NCI-H510A treated with DMSO at 0.1 percent for 48 hours (cell line): ENCODE measurements at places on chromosomes 12 and 14.

DNA sequence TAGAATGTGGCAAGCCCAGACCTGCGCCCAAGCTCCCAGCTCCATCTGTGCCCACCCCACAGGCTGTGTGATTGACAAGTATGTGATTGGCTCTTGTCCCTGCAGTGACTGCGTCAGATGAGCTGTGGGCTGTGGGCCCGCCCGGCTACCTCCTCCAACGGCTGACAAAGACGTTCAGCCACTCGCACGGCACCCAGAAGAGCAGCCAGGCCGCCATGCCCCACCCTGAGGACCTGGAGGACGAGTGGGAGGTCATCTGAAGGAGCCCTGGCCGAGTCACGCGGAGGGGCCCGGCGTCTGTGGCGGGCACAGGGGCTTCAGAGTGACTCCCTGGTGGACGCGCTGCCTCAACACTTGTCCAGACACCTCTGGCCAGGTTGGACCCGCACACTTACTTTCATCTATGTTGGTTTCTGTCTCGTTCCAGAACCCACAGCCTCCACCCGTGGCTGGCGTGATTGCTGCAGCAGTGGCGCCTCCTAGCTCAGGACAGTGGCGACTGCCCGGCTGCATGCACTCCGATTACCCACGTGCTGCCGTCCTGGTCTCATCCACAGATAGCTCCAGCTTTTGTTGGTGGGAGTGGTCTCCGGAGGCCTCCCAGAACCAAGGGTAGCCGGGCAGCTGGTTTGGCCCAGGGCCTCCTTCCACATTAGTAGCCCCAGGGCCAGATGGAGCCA, 11.4 kb downstream of the ANKRD9 start:
- no peak for DNase-seq

DNA sequence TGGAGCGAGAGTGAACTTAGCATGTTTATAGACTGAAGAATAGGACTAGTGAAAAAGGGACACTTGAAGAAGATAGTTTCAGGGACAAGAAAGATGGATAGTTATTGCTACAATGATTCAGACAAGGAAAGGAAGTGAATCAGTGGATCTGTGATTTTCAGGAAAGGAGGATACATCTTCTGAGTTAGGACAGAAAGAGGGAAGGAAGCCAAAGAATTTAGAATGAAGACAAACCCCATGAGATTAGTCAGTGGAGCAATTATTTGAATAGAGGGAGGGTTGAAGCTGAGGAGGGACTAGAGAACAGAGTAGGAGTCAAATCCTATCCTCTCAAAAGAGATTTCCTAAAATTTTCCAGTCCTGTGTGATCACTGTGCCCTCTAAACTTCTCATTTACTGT, 282.7 kb downstream of the AKAP6 start:
- no peak for DNase-seq

- no peak for DNase-seq
Observed at GRCh38 chr12:12592930-12593329, 18.7 kb upstream of the CREBL2 start.

DNA sequence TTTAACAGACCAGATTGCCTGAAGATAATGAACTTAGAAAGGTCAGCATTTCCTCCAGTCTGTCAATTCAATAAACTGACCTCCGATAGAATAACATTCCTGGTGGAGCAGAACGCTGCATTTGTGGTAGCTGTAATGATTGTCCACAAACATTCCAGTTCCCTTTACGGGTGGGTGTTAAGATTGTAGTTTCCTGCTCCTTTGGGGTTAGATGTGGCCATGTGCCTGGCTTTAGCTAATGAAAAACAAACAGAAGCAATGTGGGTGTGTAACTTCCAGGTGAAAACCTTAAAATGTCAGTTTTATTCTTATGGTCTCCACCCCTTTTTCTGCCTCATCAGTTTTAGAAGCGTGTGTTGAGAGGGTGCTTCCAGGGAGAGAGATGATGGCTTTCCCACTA, 217.3 kb upstream of the CRY1 start:
- no peak for DNase-seq

DNA sequence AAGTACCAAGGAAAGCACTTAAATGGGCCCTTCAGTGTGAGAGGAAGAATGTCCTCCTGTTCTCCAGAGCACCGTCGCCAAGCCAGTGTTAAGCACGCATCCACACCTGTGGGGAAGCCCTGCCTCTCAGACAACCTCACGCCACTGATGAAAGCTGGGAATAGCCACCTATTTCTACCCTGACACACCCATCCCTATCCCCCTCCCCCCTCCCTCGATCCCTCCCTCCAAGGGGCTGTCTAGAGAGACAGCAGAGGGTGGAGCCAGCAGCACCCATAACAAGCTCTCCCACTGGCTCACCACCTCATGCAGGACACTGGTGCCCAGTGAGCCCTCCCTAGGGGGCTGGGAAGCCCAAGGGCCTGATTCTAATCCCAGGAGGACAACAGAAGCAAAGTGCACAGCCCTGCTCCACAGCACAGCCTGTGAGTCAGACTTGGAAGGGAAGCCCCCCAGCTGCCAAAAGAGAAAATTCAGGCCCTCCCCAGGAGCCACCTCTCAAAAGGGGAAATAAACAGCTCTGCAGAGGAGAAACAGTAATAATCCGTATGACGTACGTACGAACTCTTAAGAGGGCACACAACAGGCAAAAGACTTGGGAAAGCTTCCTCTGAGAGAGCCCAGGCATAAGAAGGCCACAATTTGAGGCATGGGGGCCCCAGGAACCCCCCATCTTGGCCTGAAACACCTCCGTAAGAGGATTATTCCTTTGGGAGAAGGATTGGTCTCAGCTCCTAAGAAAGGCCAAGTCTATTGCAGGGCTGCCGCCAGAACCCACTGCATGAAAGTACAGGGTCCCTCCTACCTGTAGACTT, 7.8 kb downstream of the PITPNM2 start:
- peak; percentile 90 for DNase-seq

DNA sequence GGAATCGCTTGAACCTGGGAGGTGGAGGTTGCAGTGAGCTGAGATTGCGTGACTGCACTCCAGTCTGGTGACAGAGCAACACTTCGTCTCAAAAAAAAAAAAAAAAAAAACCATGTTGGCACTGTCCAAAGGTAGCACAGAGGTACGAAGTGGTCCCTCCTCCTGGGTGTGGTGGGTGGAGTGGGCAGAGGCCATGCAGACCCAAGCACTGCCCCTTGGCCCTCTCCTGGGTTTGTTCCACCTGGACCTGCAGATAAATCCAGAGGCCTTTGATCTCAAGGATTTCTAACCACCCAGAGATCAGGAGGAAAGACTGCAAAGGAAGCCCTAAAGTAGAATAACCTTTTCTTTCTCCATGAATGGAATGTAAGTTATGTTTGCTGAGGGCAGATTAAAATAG, 8.7 kb upstream of the GALNT6 start:
- DNase-seq: no peak

- no peak for DNase-seq
Observed at GRCh38 chr14:34030864-34031263, 80.0 kb upstream of the EGLN3 start.

DNA sequence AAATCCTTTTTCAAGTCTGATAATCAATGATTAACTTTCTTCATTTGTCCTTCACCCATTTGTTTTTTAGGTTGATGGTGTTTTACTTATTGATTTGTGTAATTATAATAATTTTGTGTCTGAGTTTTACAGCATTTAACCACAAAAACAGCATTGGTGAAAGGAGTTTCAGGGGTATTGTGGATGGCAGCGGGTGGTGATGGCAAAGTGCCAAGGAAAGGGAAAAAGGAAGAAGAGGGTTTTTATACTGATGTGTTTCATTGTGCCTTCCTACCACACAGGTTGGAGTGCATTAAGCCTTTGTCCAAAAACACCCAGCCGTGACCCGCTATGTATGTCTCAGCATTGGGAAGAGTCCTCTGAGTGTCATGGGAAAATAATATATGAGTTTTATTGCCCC, 150.3 kb downstream of the DAD1 start:
- DNase-seq: no peak

- no peak for DNase-seq
Observed at GRCh38 chr12:6758506-6759095, 5.7 kb upstream of the MLF2 start.

GRCh38 chr12:54166567-54167499, 22.0 kb downstream of the SMUG1 start:
- DNase-seq: no peak

DNA sequence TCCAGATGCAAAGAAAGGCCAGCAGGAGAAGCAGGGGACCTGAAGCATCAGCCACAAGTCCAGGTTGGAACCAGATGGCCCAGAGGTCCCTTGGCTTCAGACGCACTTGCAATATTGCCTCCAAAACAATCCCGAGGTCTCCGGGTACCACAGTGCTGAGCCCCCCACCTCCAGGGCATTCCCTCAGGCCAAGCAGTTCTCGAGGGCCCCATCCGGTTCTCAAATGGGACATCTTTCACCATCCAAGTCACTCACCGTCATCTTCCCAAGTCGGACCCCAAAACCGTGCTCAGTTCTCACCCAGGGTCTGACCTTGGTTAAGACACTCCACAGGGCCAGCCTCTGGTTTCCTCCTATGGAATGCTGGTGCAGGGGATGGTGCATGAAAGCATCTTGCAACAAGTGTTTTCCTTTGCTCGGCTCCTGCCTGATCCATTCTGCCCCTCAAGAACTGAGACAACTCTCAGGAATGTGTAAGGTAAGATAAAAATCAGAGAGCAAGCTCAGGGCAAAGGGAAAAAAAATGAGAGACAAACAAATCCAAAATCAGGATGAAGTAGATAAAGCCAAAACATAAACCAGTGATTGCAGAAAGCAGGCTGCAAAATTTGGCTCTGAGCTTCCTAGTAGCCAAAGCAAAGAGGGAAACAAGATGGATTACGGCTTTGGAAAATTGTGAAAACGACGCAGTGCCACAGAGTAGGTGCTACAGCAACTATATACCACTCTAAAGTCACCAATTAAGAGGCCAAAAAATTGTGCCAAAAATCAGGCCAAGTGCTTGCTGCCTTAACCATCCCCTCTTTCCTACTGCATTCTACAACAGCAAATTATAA, 8.0 kb downstream of the NCOR2 start:
- DNase-seq: no peak

DNA sequence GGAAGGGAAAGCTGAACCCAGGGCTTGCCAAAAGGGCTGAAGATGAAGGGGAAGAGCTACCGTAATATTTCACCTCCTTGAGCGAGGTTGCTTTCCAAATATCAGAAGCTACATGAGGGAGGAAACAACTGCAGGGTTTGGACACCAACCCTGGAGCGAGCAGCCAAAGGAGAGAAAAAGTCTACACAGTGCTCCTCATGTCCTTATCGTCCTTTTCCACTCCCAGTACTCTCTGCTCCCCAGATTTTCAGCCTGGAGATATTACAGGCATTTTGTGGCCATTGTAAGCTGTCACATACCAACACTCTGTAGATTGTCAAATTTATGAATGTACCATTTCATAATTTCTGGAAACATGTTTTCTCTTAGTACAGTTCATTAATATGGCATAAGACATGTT, 115.9 kb downstream of the GPHN start:
- DNase-seq: no peak

- DNase-seq: no peak
Observed at GRCh38 chr12:14960548-14961465, 594 bp downstream of the ARHGDIB start.

GRCh38 chr14:80973931-80974641, 18.7 kb downstream of the TSHR start:
- no peak for DNase-seq

DNA sequence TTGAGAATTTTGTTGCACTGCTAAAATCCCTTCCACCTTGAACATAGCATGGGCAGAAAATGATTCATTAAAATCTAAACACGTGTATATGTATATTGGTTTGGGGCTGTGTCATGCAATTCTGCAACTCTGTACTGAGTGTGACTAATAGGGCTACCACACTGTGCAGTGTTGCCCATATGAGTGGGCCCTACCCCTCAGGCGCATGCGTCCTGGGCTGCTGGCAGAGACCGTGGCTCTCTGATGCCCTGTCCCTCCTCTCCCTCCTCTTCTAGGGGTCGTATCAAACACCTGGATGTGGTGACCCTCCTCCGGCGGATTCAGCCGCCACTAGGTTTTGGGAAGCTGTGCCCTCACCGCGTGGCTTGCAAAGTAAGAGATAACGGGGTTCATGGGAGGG, 128.4 kb upstream of the FKBP4 start:
- no peak for DNase-seq

DNA sequence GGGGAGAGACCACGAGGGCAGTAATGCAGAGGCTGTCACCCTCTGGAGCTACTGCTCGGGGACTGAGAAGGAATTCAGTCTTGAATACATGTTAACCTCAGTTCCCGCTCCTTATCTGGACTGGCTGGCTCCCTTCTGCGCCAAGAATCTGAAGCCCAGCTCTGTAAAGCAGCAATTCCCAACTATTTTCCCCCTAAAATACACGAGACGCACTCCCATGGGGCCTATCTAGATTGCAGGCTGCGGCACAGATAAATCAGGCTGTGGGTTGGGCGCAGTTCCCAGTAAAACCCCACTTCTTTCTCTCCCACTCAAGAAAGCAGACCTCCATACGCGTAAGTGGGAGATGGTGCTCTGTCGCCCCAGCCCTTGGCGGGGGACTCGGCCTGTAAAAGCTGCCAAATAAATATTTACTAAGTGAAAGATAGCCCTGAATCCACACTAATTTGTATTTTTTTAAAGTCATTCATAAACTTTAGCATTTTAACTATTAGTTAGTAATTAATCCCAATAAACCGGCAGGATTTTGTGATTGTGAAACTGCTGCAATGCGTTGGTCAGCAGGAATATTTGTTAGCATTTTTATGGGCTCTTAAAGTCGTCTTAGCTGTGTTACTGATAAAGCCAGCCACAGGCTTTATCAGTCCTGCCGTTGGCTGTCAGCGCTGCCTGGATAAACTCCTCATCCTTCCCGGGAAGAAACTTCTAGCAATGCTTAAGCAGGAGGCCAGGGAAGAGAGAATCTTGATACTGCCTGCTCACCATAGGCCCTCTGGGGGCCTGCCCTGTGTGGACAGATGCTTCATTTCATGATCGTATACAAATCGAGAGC, 17.8 kb downstream of the FBXL14 start:
- DNase-seq: no peak

DNA sequence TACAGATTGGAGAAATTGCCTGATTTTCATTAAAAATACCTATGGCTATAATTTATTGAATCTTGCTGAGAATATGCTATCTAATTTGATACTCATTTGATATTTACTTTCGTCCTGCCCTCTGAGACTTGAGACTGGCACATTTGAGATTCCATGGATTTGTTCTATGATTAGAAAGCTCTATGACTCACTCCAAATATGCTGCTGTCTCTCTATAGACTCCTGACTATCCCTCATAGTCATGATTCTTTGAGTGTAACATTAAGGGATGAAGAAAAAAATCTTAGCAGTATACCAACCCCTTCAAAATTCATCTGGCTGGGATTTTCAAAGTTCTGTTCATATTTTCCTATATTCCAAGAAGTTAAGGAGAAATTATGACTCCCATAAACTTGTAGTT, 191.9 kb downstream of the LRIG3 start:
- DNase-seq: no peak

- DNase-seq: no peak
Observed at GRCh38 chr14:67673451-67673850, 981 bp downstream of the VTI1B start.

- DNase-seq: no peak
Observed at GRCh38 chr12:12998248-12998647, 1.8 kb downstream of the HEBP1 start.

- no peak for DNase-seq
Observed at GRCh38 chr14:72060460-72060859, 128.2 kb downstream of the RGS6 start.

- no peak for DNase-seq
Observed at GRCh38 chr12:3107954-3108353, 30.8 kb downstream of the TSPAN9 start.
